AG09319 (cell line): ENCODE measurements at places on chromosomes 2 and 18.

DNA sequence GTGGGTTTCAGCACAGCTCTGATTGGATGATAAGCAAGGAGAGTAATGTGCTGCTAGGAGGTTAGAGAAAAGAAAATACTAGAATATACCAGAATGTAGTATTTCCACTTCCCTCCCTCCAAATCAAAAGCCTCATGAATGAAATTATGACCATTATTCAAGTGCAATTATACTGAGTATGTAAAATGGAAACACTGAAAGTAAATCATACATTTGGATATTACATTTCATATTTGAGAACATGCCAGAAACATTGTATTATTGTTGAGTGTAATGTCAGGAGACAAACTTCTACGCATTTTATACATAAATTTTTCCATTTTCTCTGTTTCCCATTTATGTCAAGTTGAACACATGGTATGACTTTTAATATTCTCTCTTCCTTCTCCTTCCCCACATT lies 942 bp upstream of the CETN1 start:
- no peak for DNase-seq

DNA sequence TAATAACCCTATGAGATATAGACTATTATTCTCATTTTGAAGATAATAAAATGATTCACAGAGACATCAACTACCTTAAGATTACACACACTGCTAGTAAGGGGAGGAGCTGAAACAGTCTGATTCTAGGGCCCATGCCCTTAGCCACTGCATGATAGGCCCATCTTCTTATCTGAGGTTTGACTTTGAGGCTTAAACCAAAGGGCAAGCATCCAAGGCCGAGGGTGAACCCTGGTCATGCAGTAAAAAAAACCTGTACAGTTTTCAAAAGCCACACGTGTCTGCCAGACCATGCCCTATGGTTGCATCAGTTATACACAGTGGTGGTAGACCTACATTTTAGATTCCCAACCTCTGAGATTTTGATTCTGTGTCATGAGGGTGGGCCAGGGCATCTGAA lies 44.8 kb downstream of the POLE4 start:
- no peak for DNase-seq

- no peak for DNase-seq
These were observed 182.9 kb upstream of the TANK start for GRCh38 chr2:160977376-160977775.

DNA sequence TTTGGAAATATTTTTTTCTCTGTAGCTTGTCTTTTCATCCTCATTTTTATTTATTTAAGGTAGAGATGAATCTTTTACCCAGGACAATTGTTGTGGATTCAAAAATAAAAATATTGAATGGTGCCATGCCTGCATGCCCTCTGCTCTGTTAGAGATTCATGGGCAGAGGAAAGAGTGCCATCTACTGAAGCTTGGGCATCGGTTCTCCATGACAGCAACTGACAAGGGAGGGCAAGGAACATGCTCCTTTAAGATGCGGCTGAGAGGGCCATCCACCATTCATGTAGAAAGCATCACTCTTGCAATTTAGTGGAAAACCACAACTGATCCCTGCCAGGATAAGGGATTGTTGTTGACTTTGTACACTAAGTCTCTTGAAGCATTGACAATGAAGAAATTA lies 79.9 kb downstream of the PARD3B start:
- no peak for DNase-seq

GRCh38 chr2:108965540-108966289 lies 23.3 kb downstream of the EDAR start:
- no peak for DNase-seq

- DNase-seq, result no peak
These were observed 268.2 kb upstream of the FBXO11 start for GRCh38 chr2:48174503-48174902.

DNA sequence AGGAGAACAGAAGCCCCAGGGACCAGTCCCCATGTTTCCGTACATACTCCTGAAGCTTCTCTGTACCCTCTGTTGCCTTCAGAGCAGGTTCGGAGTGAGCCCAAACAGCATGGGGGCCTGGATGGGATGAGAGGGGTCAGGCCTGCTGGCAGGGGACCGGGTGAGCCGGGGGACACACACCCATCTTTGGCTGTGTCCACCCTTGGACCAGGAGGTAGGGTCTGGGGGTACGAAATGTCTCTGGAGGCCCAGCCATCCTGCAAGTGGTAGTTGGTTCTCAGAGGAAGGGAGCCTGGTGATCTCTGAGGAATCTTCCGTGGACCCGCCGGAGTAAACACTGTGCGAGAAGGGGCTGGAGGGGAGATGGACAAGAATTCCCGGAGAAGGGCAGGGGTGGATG lies 15.3 kb downstream of the FBLN7 start:
- no peak for DNase-seq

DNA sequence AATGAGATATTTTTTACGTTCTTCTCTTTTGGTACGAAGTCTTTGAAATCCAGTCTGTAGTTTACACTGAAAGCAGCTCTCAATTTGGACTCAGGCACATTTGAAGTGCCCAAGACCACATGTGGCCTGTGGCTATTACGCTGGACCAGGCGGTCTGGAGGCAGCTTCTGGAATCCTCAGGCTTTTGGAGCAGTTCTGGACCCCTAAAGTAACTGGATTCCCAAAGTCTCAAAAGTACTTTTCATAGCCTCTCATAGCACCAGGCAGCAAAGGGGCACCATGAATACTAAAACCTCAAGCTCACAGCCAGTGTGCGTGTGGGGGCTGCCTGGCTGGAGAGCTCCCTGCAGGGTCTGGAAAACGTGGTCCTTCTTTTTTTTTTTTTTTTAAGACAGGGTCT lies 119.0 kb downstream of the SMAD7 start:
- no peak for DNase-seq

- no peak for DNase-seq
These were observed 492.2 kb upstream of the RAB12 start for GRCh38 chr18:8117006-8117371.

DNA sequence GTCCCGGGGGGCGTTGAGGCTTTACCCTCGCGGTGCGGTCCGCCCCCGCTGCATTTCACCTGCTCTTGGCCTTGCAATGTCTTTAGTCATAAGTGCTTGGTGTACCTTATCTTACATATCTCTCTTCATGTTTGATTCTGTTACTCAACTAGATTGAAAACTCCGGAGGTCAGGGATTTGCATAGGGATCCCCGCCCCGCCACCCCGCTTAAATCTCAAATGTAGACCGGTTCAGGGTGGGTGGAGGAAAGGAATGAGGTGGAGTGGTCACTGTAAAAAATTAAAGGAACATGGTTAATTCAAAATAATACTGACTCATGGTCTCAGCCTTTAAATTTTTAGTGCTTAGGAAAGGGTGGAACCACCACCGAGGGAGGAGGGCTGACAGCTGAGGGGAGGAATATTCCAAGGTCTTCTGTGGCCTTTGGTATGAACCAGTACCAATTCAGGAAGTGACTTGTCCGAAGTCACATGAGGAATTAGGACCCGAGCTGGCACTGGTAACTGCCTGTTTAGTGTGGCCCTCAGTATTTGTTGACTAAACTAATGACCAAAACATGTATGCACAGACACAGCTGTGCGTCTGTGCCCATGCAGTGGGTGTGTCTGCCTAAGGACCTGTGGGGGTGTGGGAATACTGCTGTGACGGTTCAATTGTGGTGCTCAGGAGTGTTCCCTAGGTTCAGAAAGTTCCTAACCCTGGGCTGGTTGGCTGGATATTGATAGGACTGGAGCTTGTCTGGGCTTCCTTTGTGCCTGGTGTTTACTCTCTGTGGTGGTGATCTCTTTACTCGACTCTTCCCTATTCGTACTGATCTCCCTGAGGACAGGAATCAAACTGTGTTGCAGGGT lies 1.0 kb downstream of the PLEKHB2 start:
- no peak for DNase-seq

GRCh38 chr2:136207030-136207623 lies 89.2 kb upstream of the CXCR4 start:
- DNase-seq, result no peak

GRCh38 chr2:61405813-61406212 lies 65.1 kb downstream of the USP34 start:
- no peak for DNase-seq

DNA sequence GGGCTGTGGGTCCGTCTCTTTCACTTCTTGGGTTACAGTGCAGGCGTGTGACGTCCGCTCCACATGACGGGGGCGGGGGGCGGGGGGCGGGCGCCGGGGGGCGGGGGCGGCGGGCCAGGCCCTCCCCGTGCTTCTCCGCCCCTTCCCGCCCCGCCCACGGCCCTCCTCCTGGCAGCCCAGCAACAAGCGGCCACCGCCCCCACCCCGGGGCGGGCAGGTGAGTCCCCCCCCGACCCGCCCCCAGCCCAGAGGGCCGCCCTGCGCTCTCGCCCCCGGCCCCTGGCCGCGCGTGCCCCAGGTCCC lies 3.6 kb downstream of the ZNF516 start:
- DNase-seq, result no peak

GRCh38 chr18:63848159-63848558 lies 39.3 kb upstream of the SERPINB2 start:
- peak; percentile 23 for DNase-seq

DNA sequence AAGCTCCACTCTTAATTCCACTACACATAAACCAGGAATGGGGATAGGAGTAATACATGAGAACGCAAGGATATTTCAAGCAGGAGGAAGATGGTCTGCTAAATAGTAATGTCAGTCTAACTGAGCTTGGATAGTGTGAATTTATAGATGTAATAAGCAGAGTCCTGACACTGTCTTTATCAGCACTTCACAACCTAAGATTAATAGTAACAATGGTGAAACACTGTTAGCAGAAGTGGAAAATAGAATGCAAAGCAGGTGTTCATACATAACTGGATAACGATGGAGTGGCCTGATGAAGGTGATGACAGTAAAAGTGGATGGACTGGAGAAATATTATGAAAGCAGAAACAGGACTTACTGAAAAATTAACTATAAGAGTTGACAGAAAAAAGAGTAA lies 80.4 kb downstream of the ROCK2 start:
- no peak for DNase-seq

GRCh38 chr2:181738563-181738962 lies 58.2 kb upstream of the NEUROD1 start:
- DNase-seq, result no peak

- no peak for DNase-seq
These were observed 40.3 kb upstream of the SCG2 start for GRCh38 chr2:223642506-223642905.

GRCh38 chr2:200861617-200862155 lies 2.8 kb downstream of the CLK1 start:
- no peak for DNase-seq

- no peak for DNase-seq
These were observed 51.3 kb downstream of the RMDN2 start for GRCh38 chr2:37976411-37976810.

- no peak for DNase-seq
These were observed 3.7 kb downstream of the NFATC1 start for GRCh38 chr18:79399275-79400081.

DNA sequence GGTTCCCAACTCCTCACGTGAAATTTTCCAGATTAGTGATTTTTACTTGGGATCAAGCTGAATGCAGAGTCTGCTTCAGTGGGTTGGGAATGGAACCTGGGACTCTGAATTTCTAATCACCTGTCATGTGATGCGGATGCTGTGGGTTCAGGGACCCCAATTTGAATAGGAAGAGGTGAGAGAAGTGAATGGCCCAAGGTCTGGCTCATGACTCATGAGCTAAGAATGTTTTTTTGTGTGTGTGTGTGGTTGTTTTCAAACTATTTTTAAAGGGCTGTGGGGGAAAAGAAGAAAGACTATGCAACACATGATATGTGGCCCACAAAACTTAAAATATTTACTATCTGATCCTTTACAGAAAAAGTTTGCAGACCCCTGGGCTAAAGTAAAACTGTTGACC lies 108.5 kb upstream of the CYRIA start:
- DNase-seq, result no peak

GRCh38 chr2:35292199-35292598 lies 1063.4 kb upstream of the CRIM1 start:
- DNase-seq, result no peak

DNA sequence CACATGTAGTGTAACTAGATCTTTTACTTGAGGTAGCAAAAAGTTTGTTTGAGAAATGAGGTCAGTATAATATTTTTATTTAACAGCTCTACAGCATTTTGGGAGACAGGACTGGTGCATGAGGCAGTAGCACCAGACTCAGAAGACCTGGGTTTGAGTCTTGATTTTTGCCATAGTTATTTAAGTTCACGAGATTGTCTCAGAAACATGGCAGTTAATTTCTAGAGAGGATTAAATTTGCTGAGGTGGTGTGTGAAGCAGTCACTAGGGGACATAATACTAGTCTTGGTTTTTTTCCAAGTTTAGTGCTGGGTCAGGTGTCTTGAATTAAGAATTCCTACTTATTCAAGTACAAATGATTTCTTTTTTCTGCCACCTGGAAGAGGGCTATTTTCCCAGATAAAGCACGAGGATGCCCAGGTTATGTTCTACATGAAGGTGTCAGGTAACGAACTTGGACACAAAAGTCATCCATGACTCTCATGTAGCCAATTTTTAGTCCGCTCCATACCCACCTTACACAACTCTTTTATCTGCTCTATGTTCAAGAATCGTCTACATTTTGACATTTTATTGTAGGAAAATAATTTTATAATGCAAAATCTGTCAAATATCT lies 1.4 kb downstream of the MARCHF7 start:
- DNase-seq, result no peak

GRCh38 chr18:34873986-34874580 lies 164.0 kb downstream of the DTNA start:
- no peak for DNase-seq

DNA sequence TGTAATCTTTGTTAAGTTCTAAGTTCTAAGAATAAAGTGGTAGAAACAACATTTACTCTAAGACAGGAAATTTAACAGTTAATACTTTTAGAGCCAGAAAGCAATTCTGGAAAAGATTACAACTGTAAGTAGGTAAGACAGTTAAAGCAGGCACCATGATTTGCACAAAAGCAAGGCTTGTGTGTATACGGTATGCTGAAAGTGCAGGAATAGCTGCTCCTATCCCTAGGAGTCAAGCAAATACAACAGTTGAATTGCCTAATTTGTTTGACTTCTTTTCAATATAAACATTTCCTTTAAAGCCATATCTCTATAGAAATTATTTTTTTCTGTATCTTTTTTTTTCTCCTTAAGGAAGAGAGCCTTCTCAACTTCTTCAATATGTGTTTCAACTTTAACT lies 116.4 kb downstream of the KCNJ3 start:
- DNase-seq, result no peak
